ENCODE measurements at places on chromosomes 16 and 17. TPM values are rescaled to one million over a fixed set of nuclear protein-coding genes. Genes with fewer than 3 reads are reported as not detected.

GRCh38 chr17:39548494-39549225, 59.1 kb downstream of the NEUROD2 start:
- DNase-seq: no peak

DNA sequence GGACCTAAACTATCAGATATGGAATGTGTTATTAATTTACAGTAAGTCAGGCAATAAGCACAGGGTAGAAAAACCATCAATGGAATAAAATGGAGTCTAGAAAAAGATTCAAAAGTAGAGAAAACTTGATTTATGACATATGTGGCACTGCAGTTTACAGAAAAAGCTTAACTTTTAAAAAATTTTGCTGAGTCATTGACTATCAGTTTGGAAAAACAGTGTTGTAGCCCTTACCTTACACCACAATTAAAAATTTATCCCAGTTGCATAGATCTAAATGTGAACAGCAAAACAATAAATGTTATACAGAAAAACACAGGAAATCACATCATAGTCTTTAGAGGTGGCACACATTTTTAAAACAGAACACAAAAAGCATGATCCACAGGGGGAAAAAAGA, 108.5 kb downstream of the USP22 start:
- DNase-seq: no peak

DNA sequence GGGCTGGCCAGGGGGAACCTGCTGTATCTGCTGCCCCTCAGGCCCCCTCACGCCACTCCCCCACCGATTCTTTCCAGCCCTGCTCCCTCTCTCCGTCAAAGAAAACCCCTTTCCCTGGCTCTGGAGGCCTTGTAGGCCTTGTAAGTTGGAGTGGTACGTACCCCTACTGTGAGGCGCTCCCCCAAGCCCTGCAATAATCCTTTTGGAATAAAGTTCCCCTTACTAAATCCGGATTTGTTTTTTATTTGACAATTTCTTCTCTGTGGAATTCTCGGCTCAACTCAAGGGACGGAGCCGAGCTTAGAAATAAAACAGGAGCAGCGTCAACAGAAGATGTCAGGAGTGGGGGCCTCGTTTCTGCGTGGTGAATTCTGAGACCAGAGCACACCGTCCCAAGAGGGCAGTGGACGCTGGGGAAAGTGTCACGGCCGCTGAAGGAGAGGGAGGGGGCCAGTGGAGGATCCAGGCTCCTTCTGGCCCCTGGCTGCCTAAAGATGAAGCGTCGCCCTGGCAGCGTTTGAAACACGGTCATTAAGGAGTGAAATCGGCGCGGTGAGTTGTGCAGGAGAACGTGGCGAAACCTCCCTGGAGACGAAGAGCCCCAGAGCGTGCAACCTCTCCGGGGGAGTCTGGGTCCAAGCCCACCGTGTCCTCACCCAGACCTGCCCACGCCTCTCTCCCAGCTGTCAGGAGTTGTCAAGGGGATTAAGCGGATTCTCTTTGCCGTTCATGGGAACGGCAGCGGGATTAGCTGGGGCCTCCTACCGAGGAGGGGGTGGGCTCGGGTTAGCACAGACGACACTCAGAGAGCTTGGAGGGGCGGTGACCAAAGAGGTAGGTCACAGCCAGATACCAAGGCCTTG, 47.0 kb downstream of the SLC7A5 start:
- no peak for DNase-seq

DNA sequence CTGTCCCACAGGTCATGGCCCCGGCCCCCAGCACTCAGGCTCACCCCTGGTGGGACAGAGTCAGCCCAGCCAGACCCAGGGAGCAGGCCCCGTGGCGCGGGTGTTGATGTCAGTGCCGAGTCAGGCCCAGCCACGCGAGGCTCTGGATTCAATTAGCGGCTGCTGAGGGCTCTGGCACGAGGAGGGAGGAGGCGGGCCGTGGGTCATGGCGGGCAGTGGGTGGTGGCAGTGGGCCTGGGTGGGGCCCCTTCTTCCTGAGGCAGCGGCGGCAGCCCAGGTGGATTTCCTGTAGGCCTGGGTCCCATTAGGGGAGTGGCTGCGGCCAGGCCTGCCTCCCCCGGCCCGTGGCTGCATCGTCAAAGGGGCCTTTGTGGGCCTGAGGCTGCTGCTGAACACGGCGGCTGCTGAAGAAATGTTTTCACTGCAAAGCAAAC, 12.9 kb downstream of the VASN start:
- no peak for DNase-seq

DNA sequence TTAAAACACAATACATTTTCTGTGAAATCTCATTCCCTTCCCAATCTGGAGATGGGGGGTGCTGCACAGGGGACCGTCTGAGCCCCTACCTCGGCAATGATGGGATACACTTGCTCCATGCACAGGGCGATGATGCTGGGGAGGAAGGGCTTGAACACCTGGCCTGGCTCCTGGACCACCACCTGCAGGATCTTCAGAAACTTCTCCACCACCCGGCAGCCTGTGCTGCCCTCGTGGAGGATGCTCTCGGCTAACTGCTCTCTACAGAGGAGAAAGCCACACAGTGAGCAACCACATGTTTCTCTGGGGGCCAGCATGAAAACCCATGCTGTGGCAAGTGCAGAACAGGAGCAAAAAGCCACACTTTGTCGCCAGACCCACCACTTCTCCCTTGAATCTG, 42.4 kb upstream of the GSG1L start:
- no peak for DNase-seq

GRCh38 chr16:77938913-77939312, 83.4 kb upstream of the CLEC3A start:
- DNase-seq: no peak

DNA sequence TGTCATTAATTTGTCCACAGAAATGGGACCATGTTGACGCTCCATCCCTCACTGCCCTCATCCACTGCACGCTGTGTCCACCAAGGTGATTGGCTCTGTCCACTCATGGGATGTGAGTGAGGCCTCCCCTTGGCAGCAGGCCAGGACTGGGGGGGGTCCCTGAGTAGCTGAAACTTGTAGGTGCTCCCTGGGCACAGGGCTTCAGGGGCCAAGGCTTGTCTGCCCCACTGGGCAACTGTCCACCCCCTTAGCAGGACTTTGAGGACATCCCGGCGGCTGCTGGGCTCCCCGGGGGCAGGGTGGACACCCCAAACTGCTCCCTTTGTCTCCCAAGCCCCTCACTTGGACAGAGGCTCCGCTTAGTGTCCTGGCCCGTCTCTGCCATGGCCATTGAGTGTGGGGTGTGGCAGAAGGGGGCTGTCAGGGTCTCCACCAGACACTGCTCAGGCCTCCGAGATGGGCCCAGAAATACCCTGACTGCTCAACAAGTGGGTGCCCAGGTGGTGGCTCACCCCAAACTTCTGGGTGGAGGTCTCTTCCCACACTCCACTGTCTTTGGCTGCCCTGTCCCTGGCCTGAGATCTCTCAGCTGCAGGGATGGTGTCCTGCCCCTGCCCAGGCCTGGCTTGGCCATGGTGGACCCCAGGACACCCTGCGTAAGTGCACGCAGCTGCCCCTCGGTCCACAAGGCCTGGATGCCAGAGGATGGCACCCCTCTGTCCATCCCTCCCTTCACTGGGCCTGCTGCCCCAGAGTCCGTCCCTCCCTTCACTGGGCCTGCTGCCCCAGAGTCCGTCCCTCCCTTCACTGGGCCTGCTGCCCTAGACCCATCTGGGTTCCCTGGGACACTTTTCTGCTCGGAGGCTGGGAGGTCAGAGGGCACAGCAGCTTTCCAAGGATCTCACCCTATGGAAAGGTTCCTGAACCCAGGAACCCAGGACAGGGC, 2.9 kb upstream of the RAB40C start:
- peak; percentile 83 for DNase-seq

GRCh38 chr17:81461607-81462500, 50.7 kb downstream of the ACTG1 start:
- no peak for DNase-seq

GRCh38 chr16:23960081-23960885, 124.5 kb downstream of the PRKCB start:
- no peak for DNase-seq

DNA sequence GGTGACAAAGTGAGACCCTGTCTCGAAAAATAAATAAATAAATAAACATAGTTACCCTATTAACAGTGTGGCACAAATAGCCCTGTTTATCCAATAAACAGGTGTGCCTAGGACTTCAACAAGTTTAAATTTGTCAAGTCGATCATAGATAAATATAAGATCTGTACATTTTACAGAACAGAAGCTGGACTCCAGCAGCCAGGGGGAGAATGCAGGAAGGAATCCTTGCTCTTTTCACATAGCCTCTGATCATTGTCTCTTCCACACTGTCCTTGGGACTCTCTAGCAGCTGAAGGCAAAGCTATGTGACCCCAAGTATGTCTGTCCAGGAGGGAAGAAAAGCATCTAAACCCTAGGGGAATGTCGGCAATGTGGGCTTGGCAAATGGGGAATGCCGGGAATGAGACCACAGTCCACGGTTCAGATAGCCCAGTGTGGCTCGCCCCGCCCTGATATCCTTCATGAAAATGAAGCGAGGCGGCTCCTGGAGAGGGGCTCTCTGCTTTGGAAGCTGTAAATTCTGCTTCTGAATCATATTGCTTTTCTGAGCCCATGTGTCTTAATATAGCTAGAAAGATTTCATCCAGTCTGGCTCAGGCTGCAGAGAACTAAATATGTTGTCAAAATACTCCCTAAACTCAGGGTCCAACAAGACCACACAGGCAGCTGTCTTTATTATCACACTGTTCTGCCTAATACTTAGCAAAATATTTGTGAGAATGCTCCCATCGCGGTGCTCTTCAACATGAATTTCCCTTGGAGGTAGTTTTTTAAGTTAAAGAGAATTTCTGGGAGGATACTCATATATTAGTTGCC, 24.9 kb upstream of the GRB2 start:
- no peak for DNase-seq

DNA sequence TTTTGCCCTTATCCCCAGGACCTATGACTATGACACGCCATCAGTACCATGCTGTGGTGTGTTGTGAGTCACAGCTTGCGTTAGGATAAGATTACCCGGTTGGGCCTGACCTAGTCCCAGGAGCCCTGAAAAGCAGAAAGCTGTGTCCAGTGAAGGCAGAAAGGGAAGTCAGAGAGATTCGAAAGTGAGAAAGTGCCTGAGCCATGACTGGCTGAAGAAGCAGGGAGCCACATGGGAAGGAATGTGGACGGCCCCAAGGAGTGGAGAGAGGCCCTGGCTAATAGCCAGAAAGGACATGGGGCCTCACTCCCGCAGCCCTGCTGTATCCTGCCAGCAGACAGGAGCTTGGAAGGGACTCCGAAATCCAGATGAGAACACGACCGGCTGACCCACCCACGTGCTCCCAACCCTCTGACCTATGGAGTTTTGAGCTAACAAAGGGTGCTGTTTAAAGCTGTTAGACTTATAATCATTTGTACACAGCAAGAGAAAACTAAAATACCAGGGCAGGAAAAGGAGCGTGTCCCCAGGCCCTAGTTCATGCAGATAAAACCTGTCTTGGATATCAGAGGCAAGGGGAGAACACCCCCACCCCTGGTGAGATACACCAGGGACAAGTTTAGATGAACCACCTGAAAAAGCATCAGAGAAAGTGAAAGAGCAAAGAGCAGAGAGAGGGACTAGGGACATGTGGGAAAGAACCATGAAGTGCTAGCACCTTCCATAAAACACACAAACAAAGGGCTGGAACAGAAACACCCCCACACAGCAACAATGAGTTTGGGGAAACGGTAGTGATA, 115.3 kb downstream of the SLC39A11 start:
- DNase-seq: no peak

DNA sequence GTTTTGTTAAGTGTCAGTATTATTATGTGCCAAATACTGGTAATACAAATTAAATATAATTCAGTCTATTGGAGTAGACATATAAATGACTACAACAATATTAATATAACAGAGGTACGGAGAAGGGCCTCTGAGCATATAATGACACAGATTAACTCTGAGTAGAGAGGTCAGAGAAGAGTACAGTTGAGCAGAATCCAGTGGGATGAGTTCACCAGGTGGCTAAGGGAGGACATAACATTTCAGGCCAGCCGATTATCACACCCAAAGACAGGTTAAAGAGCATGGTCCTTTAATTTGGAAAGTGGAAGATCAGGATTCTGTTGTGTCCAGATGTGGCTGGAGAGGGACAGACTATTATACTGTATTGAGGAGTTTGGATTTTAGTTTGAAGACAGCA, 11.3 kb downstream of the NFATC3 start:
- no peak for DNase-seq

GRCh38 chr16:30694926-30695693, 3.9 kb upstream of the SRCAP start:
- DNase-seq: no peak

BIRC5 gene
- total RNA-seq: 1.7 TPM

ICAM2 gene
- total RNA-seq: 26.7 TPM

SEPTIN12 gene
- total RNA-seq: not detected

DNAAF8 gene
- total RNA-seq: 0.43 TPM

SYNGR3 gene
- total RNA-seq: 0.33 TPM

IRX3 gene
- 2.7 TPM for total RNA-seq

ACSM2A gene
- not detected for total RNA-seq

Data from posterior vena cava (tissue), 2 donors.